HAP-1 (cell line): ENCODE measurements at places on chromosomes 4 and X.
A peak's percentile ranks its signal among the peaks of the same experiment; 100 is the strongest.

DNA sequence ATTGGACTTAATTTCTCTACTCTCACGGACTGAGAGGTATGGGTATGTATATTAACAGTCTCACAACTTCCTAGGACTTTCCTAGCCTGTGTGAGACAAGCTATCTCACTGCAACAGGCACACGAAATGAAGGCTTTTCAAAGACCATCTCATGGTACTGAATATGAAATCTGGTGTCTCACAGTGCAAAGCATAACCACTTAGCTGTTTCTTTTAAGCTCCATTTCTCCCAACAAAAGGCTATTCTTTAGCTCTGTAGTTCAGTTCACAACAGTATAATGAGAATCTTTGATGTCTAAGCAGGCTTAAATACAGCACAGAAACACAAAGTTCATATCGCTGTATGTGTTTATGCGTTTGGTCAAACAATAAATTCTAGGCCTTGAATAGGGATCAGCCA lies 116.2 kb upstream of the PCDH18 start:
- DNase-seq = peak; percentile 54

GRCh38 chr4:26062215-26062614 lies 148.2 kb downstream of the SMIM20 start:
- DNase-seq = no peak

GRCh38 chrX:150236327-150236726 lies 126.8 kb upstream of the MAMLD1 start:
- DNase-seq = no peak

- DNase-seq = no peak
Observed at GRCh38 chr4:101039367-101039766, 308.0 kb downstream of the PPP3CA start.

DNA sequence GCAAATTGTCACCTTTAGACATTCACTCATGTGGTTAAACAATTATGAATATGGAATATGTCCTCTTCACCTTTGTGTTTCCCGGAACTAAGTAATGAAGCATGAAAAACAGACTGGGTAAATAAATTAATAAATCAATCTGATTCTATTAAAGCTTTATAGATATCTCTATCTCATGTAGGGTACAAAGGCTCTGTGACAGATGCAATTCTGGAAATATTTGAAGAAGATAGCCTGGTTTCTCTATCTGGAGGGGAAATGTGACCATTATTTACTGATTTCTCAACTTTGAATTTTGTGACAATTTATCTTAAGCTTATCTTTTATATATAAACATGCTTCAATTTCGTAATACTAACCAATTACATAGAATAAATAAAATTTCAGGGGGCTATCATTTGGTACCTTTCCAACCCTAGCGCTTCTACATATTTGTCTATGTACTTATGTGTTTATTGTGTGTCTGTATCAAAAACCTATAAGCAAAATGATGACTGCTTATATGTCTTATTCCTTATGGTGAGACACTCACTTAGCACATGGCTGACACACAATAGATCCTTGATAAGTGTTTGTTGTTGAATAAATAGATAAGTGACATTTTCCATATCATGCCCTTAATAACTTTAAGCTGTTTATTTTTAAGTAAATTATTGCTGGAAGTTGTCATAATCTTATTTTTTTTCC lies 9.9 kb downstream of the CTSO start:
- DNase-seq = no peak

DNA sequence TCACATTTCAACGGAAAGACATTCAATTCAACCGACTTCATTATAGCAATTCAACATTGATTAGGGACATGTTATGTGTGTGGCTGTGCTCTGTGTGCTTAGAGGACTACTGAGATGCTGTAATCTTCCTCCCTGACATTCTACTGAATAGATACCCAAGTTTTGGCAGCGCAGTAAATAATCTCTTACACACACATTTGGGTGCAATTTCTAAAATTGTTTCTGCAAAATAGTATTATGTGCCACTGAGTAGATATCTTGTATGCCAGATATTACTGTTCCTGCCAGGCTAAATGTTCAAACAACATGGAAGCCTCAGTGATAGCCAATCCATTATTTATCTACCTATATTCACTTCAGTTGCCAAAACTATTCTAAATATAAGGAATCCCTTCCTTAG lies 41.3 kb downstream of the RTL9 start:
- DNase-seq = no peak

DNA sequence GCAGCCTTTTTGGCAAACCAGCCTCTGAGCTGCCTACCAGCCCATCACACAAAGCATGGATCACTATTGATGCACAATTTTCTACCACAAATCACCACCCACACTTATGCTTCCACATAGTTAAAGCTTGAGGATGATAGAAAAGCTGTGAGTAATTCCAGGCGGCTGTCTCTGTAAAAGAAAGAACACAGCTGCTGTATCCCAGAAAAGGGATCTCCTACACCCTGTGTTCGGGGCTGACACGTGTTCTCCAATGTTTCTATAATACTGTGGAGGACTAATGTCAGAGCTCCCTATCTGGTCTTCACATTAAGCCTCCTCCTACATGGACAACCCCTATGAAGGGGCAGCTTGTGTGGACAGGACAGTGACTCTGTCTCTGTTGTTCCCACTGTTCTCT lies 12.5 kb upstream of the BRS3 start:
- no peak for DNase-seq

DNA sequence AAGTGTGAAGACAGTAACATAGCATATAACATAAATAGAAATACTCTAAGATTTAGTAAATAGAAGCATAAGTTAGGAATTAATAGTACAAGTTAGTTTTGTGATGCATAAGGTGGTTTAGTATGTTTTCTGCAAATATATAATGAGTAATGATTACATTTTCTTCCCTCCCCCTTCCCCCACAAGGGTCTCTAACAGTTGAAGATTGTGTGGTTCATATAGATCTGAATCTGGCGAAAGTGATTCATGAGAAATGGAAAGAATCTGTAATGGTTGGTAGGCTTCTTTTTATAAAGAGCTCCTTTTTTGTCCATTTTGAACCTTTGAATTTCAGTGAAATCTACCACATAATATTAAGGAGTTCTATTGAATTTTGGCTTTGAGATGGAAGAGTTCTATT lies 66.3 kb downstream of the N4BP2 start:
- no peak for DNase-seq

DNA sequence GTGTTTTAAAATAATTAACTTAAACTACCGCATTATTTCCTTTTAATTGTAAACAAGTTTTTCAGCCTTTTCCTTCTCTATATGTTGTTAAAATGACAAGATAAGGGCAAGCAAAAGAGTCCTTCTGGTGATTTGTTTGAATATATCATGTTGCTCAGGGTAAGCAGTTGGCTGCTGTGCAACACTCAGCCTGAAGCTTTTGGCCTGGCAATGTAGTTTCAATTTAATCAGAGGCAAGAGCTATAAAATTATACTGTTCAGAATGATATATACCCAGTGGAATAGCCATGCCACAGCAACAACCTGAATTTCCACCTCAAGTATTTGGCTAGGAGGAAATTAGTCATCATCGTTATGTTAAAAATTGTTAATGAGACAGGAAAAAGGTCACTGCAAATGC lies 53.4 kb downstream of the GRXCR1 start:
- no peak for DNase-seq

DNA sequence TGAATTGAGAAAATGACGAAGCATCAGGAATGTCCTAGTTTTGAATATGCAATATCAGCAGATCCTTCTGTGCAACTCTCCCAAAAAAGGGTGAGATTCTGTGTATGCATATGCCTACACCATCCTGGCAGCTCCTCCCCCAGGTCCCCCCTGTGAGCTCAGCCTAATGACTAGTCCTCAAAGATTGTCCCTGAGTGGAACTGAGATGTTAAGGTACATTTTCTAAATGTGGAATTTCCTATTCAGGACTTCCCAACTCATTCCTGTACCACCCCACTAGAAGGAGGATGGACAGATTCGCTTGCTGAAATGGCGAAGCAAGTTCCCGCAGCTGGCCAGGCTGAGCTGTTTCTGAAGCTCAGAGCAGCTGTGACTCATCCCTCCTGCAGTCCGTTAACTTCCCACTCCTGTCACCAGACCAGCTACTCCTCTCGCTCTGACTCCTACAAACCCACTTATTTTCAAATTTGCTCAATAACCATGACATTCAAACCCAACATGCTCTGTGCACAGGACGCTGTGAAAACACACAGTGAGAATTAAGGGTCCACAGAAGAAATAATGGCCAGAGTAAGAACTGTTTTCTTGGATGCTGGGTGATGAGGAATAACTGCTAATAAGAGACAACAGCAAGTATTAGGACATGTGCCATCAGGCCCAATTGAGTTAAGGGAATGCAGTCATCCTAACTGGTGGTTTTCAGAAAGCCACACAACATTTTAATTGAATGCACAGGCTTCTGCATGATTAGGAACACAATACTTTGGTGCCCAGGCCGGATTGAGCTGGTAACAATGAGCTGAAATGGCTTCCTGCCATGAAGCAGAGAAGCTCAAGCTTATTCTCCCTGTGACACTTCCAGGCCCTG lies 40.0 kb upstream of the IRF2 start:
- no peak for DNase-seq

- DNase-seq = peak; percentile 71
Observed at GRCh38 chrX:96685210-96686099, 813 bp downstream of the DIAPH2 start.

DNA sequence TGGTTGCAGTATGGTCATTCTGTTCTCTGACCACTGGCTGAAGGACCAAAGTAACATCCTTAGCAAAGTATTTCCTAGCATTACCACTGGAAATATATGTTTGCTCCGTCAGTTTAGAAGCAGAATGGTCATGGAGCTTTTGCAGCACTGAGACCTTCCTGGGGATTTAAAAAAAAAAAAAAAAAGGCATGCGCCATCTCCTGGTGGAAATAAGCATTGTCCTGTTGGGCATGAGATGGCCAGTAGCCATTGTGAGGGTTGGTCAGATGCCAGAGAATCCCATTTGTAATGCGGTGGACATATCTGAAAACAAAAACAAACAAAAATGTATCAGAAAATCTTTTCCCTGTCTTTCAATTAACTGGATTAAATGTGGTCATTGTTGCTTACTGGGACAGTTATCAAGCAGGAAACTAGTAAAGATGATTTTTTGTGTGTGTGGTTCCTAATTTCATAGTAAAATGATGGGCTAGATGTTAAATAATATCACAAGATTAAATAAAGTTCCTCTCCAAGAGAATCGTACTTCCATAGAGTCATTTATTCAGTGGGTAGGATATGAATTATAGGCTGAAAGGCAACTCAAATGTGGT lies 139.6 kb downstream of the SOWAHB start:
- peak; percentile 34 for DNase-seq

GRCh38 chrX:136861877-136862276 lies 18.6 kb downstream of the RBMX start:
- DNase-seq = no peak

DNA sequence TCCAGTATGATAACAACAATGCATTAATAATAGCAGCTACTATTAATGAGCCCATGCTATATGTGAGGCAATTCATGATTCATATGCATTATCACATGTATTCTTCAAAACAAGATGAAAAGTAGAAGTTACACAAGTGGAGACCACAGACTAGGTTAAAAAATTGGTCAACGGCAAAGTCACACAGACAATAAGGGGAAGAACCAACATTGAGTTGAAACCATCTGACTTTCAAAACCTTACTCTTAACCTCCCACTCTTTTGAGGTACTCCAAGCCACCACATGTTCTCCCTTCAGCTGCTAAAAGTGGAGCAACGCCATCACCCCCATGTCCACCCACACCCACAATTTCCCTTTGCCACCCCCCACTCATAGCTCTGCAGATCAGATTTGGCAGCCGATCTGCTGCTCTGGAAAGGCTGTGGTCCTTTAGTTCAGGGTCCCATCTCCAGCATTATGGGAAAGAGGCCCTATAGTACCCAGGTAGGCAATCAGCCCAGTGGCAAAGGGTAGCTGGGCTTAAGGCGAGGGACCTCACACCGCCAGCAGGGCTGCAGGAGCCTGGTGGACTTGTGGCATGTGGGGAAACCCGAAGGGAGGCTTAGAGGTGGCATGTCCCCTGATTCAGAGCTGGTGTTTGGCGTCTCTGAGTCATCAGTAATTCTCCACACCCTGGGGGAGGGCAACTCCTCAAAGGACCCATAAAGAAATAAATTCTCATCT lies 33.5 kb upstream of the CYBB start:
- DNase-seq = no peak

DNA sequence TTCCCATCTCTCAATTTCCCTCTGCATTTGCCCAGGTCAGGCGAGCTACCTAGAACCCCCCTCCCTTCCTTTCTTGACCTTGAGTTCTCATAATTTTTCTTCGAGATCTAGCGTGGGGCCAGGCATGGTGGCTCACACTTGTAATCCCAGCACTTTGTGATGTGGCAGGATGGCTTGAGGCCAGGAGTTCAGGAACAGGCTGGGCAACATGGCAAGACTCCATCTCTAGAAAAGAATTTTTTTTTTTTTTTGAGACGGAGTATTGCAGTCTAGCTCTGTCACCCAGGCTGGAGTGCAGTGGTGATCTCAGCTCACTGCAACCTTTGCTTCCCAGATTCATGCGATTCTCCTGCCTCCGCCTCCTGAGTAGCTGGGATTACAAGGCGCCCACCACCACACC lies 4.5 kb upstream of the PORCN start:
- DNase-seq = no peak

GRCh38 chrX:100587861-100588260 lies 3.1 kb downstream of the TNMD start:
- DNase-seq = no peak

DNA sequence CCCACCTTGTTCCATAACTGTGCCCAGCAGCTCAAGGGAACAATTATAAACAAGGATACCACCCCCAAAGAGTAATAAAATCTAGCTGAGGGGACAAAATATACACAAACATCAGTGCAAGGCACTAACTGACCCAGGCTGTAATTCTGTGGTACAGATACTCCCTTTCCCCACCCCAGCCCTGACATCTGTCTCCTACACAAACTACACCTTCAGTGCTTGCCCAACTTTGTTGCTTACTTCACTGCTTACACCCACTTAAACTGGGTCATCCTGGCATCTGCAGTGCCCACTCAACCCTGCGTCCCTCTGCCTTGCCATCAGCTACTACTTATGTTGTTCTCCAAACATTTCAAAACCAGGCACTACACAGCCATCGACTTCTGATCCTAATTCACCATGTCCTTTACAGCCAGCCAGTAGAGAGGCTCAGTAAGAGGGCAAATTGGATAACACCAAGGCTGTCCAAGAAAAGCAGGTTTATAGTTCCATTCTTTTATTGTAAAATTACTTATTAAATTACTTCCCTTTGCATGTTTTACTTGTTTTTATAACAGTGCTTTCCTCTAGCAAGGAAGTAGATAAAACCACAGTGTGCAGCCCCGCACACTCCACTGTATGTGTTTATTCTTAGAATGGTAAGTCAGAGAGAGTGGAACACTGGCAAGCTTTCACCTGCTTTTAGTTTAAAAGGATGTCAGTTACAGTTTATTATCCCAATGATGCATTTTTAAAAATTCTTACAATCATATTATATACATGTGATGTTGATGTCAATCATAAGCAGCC lies 149.6 kb downstream of the INPP4B start:
- DNase-seq = no peak
